ENCODE measurements at places on chromosomes 1 and 21.

DNA sequence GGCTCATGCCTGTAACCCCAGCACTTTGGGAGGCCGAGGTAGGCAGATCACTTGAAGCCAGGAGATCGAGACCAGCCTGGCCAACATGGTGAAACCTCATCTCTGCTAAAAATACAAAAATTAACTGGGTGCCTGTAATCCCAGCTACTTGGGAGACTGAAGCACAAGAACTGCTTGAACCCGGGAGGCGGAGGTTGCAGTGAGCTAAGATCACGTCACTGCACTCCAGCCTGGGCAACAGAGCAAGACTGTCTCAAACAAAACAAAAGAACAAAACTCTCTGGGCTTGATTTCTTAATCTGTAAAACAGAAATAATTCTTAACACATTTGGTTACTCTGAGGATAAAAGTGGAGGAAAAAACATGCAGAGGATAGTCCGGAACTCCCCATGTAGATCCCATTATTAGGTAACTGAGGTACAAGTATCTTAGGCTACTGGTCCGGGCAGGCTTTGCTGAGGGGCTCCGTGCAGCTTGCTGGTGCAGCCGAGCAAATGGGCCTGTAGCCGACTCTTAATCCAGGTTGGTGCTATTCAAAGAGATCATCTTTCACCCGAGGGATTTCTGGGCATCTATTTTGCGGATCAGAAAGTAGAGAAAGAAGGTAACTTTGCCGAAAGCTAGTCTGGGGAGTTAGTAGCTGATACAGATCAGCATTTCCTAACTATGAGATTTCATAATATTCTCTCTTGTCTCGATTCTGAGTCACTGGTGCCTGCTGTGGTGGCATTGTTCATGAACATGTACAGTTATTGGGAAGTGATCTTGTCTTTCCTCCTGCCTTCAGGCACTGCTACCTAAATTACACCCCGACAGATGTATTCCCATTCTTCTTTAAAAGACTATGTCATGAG, 56.8 kb downstream of the NFIA start:
- no peak for DNase-seq

- DNase-seq, result no peak
Measured at GRCh38 chr1:36420836-36421317, 23.2 kb upstream of the LSM10 start.

GRCh38 chr1:164712131-164713036, 153.4 kb downstream of the PBX1 start:
- DNase-seq, result no peak

DNA sequence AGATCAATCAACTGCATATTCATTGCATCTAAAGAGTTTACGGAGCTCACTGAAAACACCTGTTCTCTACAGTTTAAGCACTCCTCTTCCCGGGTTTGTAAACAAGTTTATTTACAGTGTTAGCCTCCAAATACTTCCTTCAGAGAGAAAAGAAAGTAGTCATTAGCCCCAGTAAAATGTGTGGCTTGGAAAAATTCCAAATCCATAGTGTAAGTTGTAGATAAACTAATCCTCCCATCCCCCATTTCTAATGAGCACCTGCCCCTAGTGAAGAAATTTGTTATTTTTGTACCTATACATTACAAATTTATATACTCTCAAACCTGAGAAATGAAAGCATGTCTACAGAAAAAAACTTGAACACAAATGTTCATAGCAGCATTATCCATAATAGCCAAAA, 21.9 kb downstream of the PUM1 start:
- no peak for DNase-seq

- DNase-seq, result no peak
Measured at GRCh38 chr1:85058311-85058710, 10.0 kb upstream of the MCOLN3 start.

GRCh38 chr1:62318756-62319544, at the start of gene KANK4:
Gene KANK4, minus strand, starts transcription at chr1:62319434. Its CDS starts 37,870 bp downstream, at chr1:62281564.
- no peak for DNase-seq

- DNase-seq, result no peak
Measured at GRCh38 chr21:17901458-17902079, 82.4 kb upstream of the C21orf91 start.

- DNase-seq, result no peak
Measured at GRCh38 chr1:31787261-31787660, 23.1 kb upstream of the ADGRB2 start.

GRCh38 chr1:60894130-60894529, 188.2 kb upstream of the NFIA start:
- no peak for DNase-seq

DNA sequence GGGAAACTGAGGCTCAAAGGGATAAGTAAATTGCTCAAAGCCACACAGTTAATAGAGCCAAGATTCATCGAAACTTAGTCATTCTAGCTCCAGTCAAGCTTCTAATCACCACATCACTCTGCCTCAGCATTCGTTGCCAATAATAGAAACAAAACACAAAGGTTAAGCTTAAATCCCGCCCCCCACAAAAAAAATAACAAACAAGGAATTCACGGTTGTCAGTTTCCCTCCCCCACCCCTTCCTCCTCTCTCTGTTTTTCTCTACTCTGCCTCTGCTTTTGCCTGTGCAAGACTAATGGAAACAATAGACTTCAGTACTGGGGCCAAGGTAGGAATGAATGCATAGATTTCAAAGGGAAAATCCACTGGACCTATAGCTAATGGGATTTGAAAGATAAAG, 70.7 kb upstream of the ZNF644 start:
- DNase-seq, result no peak

DNA sequence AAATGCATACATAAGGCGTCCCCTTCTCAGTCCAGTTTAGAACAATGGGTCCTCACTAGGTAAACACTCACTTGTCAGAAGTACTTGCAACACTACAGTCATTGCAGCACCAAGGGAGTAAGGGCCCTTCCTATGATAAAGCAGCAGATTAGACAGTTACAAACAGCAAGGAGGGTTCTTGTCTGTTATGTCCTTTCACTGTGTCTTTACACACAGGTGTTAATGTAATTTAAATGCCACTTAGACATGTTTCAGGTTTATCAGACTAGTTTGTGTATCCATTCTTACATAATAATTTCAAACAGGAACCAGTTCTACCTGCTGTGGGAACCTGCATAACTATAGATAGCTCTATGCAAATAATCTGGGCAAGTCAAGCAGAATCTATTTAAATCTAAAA, 105.6 kb upstream of the USH2A start:
- DNase-seq, result no peak

DNA sequence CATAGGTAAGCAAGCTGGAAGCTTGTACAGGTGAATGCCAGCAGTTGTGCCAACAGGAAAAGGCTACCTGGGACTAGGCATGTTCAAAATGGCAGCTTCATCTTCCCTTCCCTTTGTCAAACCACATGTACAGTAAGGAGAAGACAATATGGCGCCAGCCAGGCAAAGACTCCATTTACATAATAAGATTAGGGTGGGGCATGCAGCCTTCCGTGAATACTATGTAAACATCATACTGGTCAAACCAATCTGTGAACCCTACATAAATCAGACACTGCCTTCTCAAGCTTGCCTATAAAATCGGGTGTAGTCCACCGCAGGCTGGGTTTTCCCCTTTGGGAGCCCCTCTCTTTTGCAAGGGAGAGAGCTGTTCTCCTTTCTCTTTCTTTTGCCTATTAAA, 24.6 kb downstream of the ATF3 start:
- DNase-seq, result no peak

DNA sequence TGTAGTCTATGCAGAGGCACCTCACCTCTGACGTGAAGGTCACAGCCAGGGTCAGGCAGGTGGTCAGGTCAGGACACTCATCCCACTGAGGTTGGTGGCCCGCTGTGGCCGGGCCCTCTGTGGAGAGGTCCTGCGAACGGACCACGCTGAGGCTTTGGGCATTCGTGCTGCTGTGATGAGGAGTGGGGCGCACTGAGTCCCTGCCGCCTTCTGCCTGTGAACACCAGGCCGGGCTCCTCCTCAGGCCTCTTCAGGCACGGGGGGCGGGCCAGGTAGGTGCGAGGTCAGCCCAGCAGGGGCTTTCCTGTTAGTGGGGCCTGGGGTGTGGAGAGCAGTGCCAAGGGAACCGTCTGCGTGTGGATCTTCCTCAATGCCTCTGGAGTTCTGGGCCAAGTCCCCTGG, 39.0 kb downstream of the COQ8A start:
- no peak for DNase-seq

GRCh38 chr1:25198663-25199252, 33.5 kb downstream of the SYF2 start:
- DNase-seq, result no peak

DNA sequence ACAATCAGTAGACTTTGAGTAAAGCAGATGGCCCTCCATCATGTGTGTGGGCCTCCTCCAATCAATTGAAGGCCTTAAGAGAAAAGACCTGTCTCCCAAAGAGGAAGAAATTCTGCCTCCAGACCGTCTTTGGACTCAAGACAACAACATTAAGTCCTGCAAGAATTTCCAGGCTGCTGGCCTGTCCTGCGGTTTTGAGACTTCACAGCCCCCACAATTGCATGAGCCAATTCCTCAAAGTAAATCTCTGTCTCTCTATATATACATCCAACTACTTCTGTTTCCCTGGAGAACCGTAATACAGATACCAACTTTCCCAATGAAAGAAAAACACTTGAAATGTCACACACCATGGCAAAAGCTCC, 16.4 kb downstream of the REG4 start:
- DNase-seq, result no peak

DNA sequence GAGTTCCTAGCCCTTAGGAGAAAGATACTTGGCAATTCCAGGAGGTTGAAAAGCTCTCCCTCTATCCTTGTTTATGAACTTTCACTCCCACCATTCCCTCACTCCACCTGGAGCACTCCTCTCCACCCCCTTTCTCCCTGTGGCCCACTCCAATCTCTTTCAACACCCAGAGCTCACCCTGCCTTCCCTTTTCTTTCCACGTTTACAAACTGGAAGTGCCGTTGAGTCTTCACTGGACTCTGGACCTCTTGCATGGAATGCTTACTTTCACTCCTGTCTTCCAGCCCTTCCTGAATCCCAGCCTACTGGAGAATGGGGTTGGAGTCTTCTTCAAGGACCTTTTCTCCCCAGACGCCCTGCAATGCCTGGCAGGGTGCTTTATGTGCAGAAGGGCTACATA, 198.5 kb downstream of the RHOU start:
- no peak for DNase-seq

DNA sequence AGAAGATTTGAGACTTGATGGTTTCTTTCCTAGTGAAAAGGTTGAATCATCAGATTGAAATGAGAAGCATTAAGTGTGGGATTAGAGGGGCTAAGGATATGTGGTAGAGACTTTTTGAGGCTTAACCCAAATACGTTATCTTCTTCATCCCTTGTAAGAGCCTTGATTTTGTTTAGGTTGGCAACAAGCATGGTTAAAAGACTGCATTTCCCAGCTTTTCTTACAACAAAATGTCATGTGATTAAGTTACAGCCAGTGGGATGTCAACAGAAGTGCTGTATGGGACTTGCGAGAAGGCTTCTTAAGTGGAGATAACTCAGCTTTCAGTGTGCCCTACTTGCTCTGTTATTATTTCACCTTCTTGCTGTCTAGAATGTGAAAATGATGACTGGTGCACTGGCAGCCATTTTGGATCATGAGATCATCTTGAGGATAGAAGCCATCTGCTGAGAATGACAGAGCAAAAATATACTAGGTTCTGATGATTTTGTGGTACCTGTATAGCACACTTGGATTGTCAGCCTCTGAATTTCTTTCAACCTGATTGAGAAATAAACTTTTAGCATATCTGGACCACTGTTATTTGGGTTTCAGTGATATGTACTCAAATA, 41.3 kb upstream of the GNG12 start:
- DNase-seq, result no peak

GRCh38 chr1:186275822-186276221, 99.2 kb downstream of the TPR start:
- no peak for DNase-seq

DNA sequence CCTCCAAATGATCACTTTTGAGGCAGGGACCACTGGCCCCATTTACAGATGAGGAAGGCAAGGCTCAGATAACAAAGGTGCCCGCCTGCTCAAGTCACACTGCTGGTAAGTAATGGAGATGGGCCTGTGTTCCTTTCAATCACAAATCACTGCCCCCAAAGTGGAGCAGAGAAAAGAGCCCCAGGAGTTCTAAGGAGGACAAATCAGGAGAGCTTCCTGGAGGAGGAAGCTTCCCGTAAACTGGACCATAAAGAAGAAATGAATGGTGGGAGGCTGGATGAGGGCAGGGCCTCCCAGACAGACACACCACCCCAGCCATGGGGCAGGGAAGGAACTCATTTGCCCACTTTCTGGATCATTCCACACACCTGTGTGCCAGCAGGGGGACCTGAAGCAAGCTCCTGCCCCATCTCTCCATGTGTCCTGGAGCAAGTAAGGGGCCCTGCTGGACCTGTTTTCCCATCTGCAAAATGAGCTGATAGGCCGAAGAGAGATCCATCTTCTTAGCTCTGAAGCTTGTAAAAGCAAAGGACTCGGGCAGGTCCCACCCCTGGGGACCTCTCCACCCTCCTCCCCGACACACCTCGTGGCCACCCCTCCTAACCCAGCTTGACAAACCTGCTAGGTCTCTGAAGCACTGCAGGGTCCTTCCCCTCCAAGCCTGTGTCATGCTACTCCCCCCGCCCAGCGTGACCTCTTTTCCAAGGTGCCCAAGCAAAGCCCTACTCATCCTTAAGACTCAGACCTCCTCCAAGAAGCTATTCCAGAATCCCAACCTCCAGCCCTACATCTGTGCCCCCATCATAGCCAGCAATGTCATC, 5.5 kb downstream of the LAPTM5 start:
- no peak for DNase-seq

DNA sequence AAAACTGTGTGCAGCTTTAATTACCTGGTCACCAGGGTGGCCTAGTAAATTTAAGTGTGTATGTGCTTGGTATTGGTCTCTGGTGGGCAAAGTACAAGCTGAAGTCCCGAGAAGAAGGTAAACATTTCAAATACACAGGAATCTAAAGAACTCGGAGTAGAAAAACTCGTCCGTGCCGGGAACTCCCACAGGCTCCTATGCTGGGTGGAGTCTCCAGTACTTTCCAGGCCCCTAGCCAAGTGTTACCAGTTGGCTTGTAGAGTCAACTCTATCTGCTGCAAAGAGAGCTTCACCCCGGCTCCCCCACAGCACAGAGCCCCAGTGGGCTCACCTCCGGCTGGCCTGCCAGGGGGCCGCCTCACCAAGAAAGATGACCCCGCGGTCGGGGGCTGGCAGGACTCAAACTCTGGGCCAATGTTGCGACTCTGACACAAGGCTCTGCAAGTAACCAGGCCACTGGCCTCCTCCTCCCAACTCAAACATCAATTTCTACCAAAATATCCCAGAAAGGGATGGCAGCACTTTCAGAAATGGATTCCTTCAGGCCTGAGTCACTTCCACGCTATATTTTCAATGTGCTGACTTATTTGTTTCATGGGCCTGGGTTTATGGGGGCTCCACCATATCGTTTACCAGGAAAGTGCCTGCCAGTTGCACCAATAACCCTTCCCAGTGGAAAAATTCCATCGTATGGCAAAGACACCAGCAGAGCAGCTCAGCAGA, 73.9 kb downstream of the SLC66A1 start:
- DNase-seq, result no peak
